GOT3 (cell line): ENCODE measurements at places on chromosomes 5 and 9.

DNA sequence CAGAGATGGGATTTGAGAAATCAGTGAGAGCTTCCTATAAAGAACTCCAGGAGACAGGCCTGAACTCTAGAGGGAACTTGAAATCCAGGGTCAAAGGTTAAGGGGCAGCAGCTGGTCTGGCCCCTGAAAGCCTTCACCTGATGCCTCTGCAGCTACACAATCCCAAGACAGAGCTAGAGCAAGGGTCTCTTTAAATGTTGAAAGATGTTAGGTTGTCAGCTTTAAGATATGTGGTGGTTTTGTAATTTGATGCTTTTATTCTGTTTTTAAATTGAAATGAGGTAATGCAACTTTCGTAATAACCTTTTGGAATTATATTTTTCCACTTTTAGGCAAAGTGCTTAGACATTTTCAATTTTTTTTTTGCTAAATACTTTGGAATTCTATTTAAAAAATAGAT is 2.4 kb downstream of the SOWAHA start:
- DNase-seq: no peak

DNA sequence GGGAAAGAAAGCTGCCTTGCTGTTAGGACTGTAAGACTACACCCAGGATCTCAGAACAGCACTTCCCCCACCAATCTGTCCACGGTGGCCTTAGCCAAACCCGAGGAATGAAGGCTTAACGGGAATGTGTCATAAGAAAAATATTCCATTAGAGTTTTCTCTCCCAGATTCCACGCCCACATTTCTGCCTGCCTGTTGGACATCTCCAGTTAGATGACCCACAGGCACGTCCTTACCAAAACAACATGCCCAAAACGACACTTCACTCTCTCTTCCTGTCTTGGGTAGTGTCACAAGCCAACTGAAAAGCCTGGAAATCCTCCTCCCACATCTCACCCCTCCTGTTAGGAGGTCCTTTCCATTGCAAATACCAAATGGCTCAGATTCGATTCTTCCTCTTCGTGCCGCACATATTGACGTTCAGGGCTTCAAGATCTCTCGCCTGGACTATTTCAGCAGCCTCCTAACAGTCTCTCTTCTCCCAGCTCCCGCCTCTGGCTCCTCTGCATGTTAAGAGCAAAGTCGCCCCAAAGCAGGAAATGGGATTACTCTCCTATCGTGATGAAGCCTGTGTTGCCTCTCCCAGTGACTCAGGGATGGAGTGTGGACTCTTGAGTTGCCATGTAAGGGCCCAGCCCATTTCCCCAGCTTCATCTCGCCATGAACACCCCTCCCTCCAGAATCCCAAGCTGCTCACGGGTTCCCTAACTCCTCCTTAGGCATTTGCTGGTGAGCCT is 159.3 kb downstream of the NR3C1 start:
- DNase-seq: peak; percentile 62

GRCh38 chr9:21252721-21253547 is 13.1 kb upstream of the IFNA14 start:
- no peak for DNase-seq

GRCh38 chr5:123474228-123474627 is 37.7 kb upstream of the CSNK1G3 start:
- no peak for DNase-seq

DNA sequence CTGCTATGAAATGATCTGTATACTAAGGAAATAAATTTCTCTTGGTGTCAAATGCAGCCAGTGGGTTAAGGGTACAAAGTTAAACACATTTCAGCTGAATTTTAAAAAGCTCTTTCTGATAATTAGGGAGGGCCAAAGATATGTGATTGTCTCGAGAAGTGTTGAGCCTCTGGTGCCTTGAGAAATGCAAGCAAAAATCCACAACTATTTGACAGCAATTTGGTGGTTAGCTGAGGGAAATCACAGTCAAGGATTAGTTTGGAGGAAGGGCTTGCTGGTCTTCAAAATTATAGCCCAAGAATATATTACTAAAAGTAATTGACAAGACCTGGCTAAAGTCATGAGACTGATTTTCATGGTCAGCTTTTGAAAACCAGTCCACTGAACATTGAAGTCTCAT is 255.7 kb upstream of the PPP1R2B start:
- no peak for DNase-seq

- DNase-seq: no peak
Measured at GRCh38 chr5:168260353-168261226, 30.9 kb upstream of the WWC1 start.

DNA sequence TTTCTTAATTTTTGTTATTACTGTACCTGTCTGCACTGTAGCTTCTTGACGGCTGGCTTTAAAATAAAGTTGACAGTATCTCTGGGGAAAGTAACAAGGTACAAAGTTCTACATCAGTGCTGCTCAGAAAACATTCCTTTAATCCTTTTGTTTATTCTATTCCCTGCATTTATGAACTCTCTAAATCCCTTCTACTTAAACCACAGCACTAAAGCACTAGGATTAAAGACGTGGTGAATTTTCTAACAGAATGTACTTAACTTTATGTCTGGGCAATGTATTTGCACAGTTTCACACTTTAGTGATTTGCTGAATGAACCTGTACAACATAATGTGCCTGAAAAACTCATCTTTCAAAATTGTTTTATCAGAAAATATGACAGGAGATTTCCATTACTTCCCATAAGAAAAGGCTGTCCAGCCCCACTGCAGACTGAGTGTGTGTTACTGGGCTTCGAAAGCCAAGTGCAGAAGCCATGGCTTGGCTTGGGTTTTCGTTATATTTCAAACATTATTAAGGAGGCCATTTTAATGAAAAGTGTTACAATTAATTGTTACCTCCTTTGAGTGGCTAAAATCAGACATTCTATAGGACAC is 43.8 kb downstream of the LHFPL2 start:
- no peak for DNase-seq

DNA sequence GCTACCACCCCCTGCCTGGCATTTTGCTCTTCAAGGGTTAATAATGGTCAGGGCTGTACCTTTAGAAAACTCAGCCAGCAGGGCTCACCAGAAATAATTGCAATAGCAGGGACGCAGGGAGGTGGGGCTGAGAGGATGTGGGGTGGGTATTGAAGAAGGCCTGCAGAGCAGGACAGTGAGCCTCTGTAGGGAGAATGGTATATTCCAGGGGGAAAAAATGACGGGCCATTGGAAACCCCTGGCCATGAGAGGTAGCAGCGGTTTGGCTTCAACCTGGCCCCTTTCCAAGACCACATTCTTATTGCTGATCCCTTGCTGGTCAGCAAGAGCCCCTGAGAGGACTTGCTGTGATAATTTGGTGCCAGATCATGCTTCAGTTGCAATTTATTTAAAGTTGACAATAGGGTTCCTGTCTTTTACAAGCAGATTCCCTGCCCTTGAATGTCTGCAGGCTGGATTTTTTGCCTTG is 36.7 kb upstream of the CTNNA1 start:
- DNase-seq: no peak

DNA sequence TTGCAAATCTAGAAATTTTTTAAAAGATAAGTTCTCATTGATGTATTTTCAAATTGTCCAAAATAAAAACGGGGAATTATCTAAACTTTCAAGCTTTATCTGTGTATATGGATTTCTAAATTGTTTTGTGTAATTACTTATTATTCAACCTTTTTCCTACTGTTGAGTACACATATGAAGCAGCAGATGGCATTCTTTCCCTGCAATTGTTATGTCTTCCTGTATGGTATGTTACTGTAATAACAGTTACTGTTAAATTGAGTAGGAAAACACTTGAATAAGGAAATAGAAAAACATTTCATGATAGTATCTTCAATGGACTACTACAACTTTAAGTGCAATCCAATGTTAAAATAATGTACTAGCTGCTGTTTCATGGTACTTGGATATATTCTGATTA is 124.8 kb downstream of the RANBP17 start:
- DNase-seq: no peak

- DNase-seq: no peak
Measured at GRCh38 chr9:22146604-22147003, 137.5 kb upstream of the CDKN2B start.

GRCh38 chr5:102421647-102422046 is 77.2 kb downstream of the SLCO6A1 start:
- DNase-seq: no peak

DNA sequence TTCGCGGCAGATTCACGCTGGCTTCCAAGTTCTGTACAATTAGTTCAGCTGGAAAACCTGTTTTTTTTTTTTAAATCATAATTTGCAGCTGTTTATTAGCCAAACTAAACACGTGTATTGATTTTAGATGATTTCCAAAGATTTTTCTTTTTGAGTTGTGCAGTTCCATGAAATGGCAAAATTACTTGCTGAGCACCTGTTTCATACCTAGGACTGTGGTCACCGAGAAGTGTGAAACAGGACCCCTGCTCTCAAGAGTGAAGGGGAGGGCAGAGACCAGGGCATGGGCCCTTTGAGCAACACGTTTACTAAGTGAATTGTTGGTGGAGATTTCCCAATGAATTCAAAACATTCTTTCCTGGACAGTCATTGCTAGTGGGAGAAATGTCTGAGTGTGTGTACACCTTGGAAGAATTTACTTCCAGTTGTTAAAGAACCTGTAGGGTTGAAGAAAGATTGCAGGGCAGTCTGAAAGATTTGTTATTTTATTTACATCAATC is 688 bp downstream of the SNX24 start:
- DNase-seq: no peak

GRCh38 chr5:59335544-59335943 is 558.0 kb downstream of the PDE4D start:
- DNase-seq: no peak
